ENCODE measurements at places on chromosomes 5 and 9.

DNA sequence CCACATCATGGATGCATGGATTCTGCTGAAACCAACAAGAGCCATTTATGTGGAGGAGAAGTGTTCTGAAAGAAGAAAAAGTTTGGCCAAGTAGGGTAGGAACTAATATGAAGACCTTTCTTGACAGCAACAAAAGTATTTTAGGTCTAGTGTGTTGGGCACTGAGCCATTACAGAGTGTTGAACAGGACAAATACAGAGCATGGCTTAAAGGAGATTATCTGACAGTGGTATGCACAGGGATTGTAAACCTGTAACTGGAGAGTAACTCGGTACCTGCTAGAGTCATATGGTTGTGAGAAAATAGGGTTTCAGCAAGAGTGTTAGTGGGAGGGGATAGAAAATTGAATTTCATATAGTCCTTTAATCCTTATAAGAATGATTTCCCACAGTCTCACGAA is 513.2 kb upstream of the WWC1 start:
- DNase-seq, result no peak

DNA sequence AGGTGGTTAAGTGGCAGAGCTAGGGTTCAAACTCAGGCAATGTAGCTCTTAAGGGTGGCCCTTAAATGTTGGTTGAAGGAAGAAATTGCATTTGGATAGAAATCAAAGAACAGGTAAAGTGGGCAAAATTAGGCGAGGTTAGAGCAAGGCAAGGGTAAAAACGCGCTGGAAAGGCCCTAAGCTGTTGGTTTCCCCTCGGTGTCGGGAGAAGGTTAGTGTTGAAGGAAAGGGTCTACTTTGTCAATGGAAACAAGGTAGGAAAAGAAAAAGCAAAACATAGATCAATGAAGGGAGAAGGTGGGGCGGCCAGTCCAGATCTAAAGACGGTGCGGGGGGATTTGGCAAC is 431 bp downstream of the FASTKD3 start:
- no peak for DNase-seq

- DNase-seq, result no peak
Observed at GRCh38 chr5:154264549-154265196, 74.1 kb downstream of the GALNT10 start.

- DNase-seq, result peak; percentile 45
Observed at GRCh38 chr9:100598641-100599145, 20.8 kb downstream of the CAVIN4 start.

Measured in stimulated activated CD8-positive, alpha-beta memory T cell treated with anti-CD3 and anti-CD28 coated beads, Interleukin-7, amount 100 ng/mL, for 1 hour (primary cell).